Fibroblast of the aortic adventitia (primary cell): ENCODE measurements at places on chromosomes 13 and 19. TPM values are rescaled to one million over a fixed set of nuclear protein-coding genes. Genes with fewer than 3 reads are reported as not detected.

Gene LRP3
- total RNA-seq = 15.0 and 33.2 TPM in 2 replicates

DNA sequence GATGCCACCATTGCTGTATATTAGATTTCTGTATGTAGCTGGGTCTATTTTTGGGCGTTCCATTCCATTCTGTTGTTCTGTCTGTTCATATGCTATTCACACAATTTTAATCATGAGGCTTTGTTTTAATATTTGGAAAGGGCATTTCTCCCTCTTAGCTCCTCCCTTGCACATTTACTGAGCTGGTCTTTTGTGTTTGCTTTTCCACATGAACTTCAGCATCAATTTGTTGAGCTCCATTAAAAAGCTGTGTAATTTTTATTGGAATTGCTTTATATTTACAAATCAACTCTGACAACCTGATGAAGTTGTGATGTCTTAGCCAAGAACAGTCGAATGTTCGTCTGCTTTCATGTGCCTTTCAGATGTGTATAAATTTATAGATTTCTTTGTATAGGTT is 14.0 kb downstream of the WASF3 start:
- DNase-seq = no peak

Gene CD79A
- 0.09 TPM in 1 of 2 replicates, not detected in the other for total RNA-seq

- DNase-seq = peak; percentile 77
These were observed 100.3 kb downstream of the ITGBL1 start for GRCh38 chr13:101552786-101553185.

DNA sequence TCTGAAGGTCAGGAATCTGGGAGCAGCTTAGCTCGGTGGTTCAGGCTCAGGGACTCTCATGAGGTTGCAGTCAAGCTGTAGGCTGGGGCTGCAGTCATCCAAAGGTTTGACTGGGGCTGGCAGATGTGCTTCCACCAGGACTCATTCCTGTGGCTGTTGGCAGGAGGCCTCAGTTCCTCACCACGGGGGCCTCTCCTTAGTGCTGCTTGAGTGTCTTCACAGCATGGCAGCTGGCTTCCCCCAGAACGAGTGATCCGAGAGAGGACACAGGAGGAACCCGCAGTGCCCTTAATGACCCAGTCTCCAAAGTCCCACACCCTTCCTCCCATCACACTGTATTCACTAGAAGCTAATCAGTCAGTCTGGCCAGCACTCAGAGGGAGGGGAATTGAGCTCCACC is 38.7 kb upstream of the EHD2 start:
- no peak for DNase-seq

Gene CLEC17A
- total RNA-seq = 0.09 TPM in 1 of 2 replicates, not detected in the other

GRCh38 chr19:1163283-1163933 is 10.7 kb downstream of the SBNO2 start:
- DNase-seq = no peak

Gene AMER2
- not detected in 2 replicates for total RNA-seq

DNA sequence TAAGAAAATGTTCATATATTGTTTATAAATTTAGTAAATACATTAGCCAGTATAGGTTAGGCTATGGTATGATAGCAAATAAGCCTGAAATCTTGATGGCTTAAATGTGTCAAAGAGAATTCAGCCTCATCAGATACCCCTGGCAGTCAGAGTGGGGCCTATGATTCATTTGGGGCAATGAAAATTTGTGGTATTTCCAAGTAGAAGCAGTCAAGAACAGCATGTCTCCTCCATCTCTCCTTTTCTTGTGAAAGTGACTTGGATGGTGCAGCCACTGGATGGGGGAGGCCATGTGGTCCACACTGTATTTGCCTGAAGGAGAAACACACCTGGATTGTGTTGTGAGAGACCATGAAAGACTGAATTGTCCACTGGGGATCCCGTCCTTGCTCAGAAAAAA is 82.7 kb downstream of the DLEU7 start:
- DNase-seq = no peak
